Panc1 (cell line): ENCODE measurements at places on chromosomes 1 and 21.

DNA sequence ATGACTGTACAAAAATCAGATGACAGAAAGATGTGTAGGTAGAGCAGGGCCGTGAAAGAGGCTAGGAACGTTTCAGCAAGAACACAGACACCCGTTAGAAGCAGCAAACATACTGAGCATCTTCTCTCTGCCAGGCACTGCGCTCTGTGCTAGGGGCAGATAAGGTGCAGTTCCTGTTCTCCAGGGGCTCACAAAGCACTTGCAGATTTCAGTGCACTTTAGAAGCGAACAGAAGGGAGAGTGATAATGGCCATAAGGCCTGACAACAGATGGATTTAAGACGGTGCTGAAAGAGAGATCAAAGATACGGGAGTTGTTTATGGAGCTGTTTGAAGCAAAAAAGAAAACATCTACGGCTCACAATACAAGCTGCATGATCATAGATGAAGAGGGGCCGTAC, 200.3 kb upstream of the FOXD3 start:
- no peak for DNase-seq

- DNase-seq: no peak
Measured at GRCh38 chr1:156226116-156226538, 13.3 kb downstream of the PMF1 start.

GRCh38 chr1:206535853-206536188, 28.5 kb downstream of the RASSF5 start:
- no peak for DNase-seq

DNA sequence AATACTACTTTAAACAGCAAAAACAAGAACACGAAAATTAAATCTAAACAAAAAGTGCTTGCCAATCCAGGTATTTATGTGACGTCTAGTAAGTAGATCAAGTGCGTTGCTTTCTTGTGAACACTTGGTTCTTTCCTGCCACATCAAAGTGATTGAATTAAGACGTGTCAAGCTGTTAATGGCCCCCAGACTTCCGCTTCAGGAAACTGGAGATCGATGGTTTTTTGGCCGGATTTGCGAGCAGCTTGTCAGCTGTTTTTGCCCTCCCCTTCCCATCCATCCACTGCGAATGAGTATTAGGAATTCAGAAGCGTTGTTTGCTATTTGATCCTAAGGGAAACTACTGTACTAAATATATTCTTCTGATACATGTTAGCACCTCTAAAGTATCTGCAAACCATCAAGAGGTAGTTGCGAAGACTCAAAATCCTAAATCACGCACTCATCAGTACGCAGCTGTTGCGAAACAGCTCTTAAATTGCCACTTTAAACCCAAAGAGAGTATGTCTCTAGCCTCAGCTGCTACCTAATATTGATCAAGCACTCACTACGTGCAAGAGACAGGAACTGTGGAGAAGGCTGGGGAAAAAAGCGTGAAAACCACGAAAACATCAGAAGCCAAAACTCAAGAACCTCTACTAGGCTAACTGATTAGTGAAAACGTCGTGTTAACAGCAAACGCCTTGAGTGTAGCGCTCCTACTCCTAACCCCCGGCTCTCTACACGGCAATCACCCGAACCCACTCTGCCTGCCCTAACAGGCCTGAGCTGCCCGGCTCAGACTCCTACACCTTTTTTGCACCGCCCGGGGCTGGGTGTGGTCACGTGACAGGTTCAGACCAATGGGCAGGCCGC, 473 bp upstream of the BRDT start:
- no peak for DNase-seq

GRCh38 chr1:186689907-186690306, 9.7 kb upstream of the PTGS2 start:
- no peak for DNase-seq

- no peak for DNase-seq
Measured at GRCh38 chr1:20069874-20070273, at the start of gene PLA2G5. PLA2G5 (plus strand) TSS chr1:20070194; CDS start chr1:20084831, 14,637 bp downstream.

DNA sequence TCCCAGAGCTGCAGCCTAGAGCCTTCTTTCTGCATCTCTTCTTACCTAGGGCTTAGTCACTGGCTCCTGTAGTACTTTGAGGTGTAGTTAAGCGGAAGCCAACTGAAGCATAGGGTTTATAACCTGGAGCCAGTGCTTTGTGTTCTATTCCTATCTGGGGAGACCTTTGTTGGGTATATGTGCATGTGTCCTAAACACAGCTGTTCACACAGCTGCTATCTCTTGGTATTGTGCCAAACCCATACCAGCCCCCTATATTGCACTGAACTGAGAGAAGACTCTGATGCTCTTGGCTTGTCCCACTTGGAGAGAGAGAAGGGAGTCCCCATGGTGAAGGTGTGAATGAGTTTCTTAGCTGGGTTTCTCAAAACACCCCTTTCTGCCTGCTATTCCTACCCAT, 17.2 kb upstream of the NFASC start:
- DNase-seq: no peak
